ENCODE measurements at places on chromosomes 5 and 9.

DNA sequence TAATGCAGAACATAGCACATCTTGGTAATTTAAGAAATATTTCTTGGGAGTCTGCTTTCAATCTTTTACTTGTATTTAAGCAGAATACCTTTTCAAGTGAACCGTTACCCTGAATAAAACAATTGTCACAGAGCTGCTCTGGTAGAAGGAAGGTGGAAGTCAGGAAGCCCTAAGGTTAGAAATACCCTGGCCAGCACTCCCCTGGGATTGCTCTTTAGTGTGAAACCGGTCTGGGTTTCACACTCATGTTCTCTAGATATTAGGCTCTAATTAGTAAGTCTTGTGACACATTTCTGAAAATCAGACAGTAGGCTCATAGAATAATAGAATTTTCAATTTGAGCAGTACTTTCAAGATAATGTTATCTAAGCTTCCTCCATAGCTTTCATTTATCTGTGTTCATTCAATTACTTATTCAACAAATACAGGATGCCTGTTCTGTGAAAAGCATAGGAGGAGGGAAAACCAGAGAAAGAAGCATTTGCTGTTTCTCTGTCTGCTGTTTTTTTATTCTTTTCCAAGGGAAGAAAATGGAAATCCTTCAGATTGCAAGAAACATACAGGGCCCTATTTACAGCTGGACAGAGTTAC is 825.5 kb downstream of the TLR4 start:
- DNase-seq: no peak

GRCh38 chr9:129442803-129443511 is 177.9 kb downstream of the C9orf50 start:
- no peak for DNase-seq

GRCh38 chr5:150407096-150407720 is 5.5 kb downstream of the CD74 start:
- DNase-seq: no peak

DNA sequence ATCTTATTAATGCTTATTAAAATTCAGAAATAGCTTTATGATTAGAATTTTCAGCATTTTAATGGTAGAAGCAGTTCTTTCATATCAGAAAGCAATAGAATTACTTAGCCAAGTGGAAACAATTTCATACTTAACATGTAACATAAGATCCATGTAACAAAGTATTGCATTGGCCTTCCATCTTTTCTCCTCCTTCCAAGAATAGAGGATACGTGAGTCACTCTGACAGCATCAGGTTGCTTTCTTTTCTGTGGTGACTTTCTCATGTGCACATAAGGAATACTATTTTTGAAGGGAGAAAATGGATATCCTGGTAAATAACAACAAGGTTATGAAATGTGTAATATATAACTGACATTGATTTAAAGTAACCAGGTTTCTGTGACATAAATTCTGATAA is 272.2 kb downstream of the ANXA1 start:
- no peak for DNase-seq

GRCh38 chr5:31640573-31640972 is 1.6 kb downstream of the PDZD2 start:
- no peak for DNase-seq

DNA sequence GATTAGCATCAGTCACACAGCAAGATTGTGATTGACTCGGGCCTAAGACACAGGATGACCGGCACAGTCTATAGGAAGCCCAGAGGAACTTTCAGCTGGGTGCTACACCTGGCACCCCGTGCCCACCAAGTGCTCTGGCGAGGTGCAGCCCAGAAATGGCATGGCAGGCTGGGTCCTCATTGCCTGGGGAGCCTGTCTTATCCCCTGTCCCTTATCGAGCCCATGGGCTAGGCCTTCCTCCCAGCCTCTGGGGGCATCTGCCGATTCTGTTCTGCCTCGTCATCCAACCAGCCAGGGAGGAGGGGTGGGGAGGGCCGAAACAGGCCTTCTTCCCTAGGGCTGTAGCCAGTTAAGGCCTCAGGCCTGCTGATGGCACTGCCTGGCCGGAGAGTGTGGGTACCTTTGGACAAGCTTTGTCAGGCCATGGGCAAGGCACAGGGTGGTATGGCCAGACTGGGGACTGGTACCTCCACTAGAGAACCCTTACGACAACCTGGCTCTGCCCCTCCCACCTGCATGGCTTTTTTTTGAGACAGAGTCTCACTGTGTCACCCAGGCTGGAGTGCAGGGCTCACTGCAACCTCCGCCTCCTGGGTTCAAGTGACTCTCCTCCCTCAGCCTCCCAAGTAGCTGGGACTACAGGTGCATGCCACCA is 1.6 kb downstream of the GRK6 start:
- DNase-seq: no peak

GRCh38 chr5:33720176-33720575 is 171.6 kb downstream of the ADAMTS12 start:
- no peak for DNase-seq

DNA sequence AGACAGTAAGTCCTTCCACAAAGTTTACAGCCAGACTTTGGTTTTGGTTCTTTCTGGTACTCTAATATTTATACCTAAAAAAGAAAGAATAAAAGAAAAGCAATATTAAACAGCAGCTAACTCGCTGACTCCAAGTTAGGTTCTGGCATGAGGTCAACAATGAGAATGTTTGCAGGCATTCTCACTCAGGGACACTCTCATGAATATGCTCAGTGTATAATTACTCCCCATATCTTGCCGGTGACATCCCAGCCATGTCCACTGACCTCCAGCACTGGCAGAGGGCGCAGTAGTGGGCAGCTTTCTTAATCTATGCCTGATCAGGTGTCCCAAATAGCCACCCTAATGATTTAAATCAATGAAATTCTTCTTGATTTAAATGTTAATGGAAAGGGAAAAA is 151.5 kb downstream of the BNC2 start:
- DNase-seq: no peak

DNA sequence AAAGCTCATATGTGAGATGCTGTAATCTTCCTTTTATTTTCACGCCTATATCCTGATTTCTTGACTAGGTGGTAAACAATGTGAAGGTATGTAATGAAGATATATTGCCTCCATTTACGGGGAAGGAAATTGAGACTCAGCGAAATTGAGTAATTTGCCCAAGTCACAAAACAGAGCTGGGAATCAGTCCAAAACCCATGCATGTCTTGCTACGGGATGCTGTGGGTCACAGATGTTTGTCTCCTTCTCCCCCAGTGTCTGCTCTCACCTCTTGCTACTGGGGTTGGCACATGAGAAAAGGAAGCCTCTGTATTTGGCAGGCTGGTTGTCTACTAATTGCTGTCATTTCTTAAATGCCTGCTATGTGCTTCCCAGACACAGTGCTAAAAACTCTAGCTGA is 53.7 kb upstream of the TEX48 start:
- no peak for DNase-seq
